ENCODE measurements at places on chromosomes 13 and 19. TPM values are rescaled to one million over a fixed set of nuclear protein-coding genes. Genes with fewer than 3 reads are reported as not detected.

The AKAP8 gene
- total RNA-seq: 19.2 TPM

DNA sequence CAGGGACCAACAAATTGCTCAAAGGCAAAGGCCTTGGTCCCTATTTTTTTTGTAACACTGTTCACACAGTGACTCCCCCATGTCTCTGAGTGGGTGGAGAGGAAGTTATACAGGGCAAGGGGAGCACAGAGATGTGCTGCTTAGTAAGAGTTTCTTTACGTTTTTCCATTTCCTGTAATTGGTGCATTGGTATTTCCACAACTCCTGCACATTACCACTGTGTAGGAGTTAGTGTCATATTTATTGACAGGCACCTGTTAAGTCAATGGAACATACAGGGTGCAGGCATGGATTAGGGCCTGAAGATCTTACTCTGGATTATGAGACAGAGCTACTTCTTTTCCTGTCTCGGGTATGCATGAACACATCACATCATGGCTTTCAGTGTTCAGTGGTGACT lies 45.2 kb downstream of the SOX21 start:
- DNase-seq: no peak

The FGF22 gene
- not detected for total RNA-seq

The ZNF560 gene
- total RNA-seq: 0.16 TPM

The CELF5 gene
- total RNA-seq: not detected

GRCh38 chr19:34150558-34150957 lies 21.7 kb upstream of the LSM14A start:
- DNase-seq: no peak

The PLIN4 gene
- total RNA-seq: 89.8 TPM

The MARCHF2 gene
- total RNA-seq: 84.3 TPM

- peak; percentile 58 for DNase-seq
Observed at GRCh38 chr19:409516-410242, 732 bp upstream of the C2CD4C start.

The CABP5 gene
- total RNA-seq: not detected

DNA sequence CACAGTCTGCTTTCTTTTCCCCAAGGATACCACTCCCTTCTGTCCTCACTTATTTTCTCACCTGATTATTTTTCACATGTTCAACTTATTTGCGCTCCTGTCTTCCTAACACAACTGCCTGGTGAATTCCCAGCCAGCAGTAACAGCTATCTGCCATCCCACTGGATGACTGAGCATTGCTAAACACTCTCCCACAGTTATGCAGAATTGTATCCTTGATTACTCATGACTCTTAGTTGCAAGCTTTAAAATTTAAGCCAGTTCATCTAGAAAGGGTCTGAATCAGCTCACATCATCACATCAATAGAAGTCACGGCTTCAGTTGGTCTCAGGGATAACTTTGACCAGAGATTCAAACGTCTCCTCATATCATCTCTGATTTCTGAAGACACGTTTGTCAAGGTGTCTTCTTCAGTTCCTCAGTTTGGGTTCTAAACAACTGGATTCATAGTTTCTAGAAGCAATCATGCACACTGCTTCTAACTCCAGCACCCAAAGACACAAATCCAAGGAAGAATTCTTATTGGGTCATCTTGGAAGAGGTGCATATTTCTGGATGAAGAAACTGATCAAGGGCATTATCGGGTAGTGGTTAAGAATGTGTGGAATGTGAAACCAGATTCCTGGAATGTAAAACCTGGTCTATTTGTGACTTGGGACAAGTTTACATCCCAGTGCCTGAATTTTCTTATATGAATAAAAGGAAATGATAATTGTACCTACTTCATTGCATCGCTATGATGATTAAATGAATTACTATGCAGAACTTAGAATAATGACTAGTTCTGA lies 13.9 kb upstream of the DACH1 start:
- no peak for DNase-seq

- no peak for DNase-seq
Observed at GRCh38 chr19:35347930-35348298, 212 bp downstream of the FFAR1 start.

DNA sequence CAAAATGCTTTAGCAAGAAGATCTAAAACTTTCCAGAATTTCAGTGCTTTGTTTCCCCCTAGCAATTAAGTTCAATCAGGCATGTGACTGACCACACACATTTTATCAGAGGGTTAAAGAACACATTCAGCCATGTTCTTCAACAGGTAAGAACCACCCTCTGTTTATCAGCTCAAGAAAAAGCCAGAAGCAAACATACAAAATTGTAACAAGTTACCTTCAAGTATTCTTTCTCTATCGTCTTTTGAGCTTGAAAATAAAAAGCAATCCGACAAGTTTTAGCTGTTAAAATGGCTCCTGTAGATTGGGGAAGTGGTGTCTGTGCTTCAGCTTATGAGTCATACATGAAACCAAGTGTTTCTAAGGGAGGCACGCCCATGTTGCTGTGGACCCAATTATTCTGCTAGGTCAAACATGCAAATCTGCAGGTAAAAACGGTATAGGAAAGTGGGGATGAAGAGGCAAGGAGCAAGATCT lies at the start of gene ELF1:
ELF1 (minus strand) TSS at position 306 of the 477 bp plus-strand sequence. CDS start 37,262 bp downstream, outside the sequence.
- no peak for DNase-seq

The C1QTNF9B gene
- 0.48 TPM for total RNA-seq

DNA sequence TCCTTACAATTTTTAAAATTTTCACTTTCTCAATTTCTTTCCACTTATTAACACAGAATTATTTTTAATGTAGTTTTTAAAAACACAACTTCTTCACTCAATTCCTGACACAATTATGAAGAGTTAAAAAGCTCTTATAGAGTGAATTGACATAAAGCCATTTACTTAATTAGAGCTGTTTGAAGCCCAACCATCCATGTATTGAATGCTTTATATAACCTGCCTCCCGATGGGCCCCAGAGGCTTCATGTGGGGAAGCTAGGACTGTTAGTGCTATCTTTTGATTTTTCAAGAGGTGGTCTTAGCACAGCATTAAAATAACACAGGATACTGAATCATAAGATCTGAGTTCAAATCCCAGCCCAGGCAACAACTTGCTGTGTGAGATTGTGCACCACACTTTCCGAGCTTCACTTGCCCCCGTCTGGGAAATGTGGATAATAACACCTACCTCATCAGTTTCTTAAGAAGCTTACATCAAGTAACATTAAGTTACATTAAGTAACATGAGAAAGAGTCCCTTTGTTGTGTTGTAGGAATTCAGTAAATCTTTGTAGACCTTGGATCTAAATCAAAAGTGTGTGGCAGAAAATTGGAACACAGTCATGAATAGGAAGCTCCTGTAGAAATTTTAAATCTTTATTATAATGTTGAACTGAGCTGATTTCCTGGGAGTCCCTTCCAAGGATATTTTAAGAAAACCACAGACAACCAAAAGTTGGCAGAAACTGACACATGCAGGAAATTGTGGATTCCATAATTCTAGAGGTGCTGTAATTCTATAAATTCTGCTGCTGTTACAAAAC lies 5.5 kb upstream of the ENOX1 start:
- DNase-seq: no peak

DNA sequence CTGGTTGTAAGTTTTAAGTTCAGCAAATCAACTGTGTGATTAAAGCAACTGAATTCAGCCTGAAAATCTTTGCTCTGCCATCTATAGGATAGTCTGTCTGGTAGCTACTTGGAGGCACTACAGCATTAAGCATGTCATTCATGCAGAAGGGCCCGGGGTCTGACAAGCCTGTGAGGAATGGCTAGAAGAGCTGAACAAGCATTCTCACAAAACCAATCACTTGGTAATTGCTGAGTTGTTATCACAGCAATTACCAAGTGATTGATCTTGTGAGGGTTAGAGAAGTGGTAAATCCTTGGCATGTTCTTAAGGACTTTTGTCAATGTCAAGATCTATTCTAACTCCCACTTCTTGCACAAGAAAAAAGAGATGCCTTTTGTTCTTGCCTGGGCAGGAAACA lies 356.1 kb downstream of the FGF14 start:
- no peak for DNase-seq

DNA sequence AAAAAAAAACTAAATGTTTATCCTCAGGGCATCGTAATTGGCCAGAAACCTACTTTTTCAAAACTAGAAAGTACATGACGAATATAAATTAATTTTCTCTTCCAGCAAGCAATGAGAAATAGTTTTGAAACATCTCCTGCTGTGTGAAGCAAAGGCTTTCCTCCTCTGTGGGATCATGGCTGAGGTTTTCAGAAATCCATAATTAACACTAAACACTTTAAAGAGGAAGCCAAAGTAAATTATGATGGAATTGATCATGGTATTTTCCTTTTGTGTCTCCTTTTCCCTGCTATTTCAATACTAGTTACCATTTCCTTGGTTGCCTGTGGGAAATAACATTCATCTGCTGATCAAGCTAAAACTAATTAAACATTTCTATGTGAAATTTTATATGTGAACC lies 1413.8 kb upstream of the PCDH20 start:
- no peak for DNase-seq

- DNase-seq: no peak
Observed at GRCh38 chr19:48999481-49000325, 6.0 kb downstream of the RUVBL2 start.

The NDFIP2 gene
- total RNA-seq: 26.9 TPM

DNA sequence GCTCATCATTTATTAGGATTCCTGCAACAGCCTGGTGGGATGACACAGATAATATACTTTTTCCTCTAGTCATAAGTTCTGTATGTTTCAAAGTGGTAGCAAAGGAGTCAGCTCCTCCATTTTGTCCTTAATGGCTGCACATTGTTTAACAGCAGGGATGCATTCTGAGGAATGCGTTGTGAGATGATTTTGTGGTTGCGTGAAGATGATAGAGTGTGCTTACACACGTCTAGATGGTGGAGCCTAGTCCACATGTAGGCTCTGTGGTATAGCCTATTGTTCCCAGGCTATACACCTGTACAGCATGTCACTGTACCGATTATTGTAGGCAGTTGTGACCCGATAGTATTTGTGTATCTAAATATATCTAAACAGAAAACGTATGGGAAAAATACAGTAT lies 4.6 kb downstream of the SMARCA4 start:
- DNase-seq: no peak

The TMEM59L gene
- total RNA-seq: 3.0 TPM

DNA sequence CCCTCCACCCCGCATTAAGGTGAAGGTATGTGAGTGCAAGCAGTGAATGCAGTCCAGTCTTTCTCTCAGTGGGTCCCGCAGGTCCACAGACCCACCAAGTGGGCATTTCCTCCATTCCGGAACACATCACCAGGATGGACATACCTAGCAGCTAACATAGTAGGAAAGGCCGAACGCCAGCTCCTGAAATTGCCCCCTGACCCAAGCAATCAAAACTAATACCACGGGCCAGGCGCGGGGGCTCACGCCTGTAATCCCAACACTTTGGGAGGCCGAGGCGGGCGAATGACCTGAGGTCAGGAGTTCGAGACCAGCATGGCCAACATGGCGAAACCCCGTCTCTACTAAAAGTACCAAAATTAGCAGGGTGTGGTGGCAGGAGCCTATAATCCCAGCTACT lies 71.7 kb upstream of the VSTM2B start:
- DNase-seq: peak; percentile 26

DNA sequence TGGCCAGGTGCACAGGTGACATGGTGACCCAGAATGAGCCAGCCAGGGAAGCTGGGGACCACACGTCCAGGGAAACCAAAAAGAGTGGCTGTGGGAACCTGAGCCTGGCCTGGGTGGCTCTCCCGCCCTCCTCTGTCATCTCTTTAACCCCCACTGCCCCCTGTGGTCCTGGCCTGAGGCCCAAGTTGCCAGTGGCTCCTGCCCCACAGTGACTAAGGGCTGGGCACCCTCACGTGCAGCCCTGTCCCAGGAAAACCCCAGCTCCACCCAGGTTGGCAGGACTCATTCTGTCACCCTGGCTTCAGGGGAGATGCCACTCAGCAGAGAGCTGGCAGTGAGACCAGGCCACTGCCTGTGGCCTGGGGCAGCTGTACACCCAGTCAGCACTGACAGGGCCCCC lies 30.6 kb upstream of the ISYNA1 start:
- no peak for DNase-seq

DNA sequence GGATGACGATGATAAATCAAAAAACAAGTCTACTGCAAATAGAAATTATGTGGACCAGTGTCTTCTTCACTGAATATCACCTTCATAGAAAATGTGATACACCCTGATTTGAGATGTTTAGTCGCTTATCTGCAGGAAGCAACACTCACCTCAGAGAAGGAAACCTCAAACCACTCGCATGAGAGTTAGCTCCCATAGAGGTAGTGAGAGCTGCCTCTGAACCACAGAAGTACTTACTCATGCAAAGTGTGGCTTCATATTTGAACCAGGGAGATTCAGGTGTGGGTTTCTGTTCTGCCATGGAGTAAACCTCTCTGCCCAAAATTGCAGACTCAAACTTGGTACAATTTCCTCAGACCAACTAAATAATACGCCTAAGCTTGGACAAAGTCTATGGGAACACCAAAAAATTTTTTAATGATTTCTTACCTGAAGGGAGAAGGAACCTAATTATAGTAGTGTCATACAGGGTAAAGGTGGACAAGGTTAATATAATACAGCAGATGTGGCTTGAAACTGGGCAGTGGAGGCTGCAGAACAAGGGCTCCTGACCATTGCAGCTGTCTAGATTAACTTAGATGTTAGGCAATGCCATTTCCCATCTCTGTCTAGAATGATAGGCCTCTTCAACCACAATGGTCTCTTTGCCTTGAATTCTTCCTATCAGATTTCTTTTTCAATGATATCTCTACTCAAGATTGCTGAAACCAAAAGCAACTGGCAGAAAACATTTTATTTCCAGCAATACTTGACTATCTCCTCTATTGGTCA lies 29.6 kb upstream of the RCBTB2 start:
- no peak for DNase-seq

The ELSPBP1 gene
- total RNA-seq: not detected

GRCh38 chr13:109355875-109356434 lies 430.4 kb downstream of the IRS2 start:
- no peak for DNase-seq

DNA sequence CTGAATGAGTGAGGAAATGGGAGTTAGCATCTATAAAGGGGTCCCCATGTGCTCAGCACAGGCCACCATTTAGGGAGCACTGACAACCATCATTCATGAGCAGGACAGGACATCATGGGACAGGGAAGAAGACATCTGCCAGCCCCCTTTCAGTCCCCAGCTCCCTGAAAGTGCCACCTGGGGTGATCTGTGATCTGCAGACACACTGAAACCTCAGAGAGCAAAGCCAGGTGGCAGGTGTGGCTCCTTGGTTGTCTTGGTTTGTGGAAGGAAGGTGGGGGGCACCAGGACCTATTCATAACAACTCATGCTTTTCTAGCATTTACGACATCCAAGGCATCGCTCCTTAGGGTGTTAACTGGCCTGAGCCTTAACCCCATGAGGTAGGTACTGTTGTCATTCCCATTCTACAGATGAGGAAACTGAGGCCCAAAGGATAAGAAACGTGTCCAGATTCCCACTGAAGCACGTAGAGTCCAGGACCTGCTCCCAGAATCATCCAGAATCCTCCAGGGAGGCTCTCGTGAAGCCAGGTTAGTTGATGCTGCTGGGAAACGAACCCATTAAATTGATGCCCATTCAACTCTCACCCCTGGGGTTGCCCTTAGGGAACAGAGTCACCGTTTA lies 5.8 kb downstream of the KDELR1 start:
- DNase-seq: no peak

- DNase-seq: peak; percentile 88
Observed at GRCh38 chr19:18023622-18024251, 15.8 kb downstream of the ARRDC2 start.
